ENCODE measurements at places on chromosomes 6 and 20.

DNA sequence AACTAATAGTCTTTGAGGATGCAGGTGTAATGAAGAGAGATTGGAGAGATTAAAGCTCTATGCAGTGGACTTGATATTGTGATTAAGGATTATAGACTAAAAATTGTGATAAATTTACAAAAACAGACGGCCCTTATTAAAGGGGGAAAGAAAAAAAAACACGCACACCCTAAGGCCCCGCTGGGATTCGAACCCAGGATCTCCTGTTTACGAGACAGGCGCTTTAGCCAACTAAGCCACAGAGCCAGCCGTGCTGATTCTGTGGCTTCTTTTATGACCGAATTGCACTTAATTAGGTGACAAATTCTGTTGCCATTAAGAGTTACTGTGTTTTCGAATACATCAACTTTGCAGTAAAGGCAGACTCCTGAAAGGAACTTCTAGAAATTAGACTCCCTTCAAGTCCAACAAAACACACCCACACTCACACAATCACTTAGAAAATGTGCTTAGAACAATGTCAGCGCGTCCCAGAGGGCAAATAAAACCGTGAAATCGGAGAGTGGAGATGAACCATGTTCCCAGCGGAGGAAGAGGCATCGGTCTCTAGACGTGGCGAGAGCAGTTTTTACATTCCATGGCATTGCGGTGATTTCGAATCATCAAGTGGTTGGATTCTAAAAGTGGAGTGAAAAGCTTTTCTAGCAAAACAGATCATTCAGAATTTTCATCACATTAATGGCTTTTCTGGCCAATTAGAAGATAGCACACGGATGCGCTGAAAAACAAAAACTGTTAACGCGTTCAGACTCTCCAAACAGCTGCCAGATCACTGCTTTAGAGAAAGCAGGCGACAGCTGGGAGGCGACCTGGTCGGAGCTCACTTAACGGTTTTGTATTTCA, 122.6 kb downstream of the GPX5 start:
- no peak for DNase-seq

- no peak for DNase-seq
These were observed 40.4 kb downstream of the TAB2 start for GRCh38 chr6:149357726-149358538.

- no peak for DNase-seq
These were observed 331.6 kb downstream of the RNGTT start for GRCh38 chr6:88631830-88632229.

GRCh38 chr6:54719633-54720032, 126.9 kb upstream of the FAM83B start:
- DNase-seq: no peak

GRCh38 chr6:15331629-15332251, 85.9 kb downstream of the JARID2 start:
- no peak for DNase-seq

DNA sequence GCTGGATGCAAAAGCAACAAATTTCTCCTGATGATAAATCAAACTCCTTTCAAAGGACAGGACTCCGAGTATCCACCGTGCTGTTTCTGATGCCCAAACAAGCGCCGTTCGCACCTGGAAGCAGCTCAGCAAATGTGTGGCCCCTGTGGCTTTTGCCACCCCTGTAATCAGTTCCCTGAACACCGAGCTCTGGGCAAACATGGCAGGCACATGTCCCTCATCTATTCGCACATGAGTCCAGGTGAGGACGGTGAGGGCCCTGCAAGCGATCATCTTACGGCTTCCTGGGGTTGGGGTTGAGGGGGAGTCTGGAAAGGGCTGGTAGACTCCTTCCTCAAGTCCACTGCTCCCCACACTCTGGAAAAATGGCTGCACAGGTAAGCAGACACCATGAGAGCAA, 23.7 kb downstream of the RNASET2 start:
- no peak for DNase-seq

All from D721Med (cell line).